Activated CD4-positive, alpha-beta memory T cell treated with anti-CD3 and anti-CD28 coated beads, Interleukin-2, amount 10 ng/mL, durations not matched to agents 7 days and 5 days (primary cell): ENCODE measurements at places on chromosomes 16 and 17.

DNA sequence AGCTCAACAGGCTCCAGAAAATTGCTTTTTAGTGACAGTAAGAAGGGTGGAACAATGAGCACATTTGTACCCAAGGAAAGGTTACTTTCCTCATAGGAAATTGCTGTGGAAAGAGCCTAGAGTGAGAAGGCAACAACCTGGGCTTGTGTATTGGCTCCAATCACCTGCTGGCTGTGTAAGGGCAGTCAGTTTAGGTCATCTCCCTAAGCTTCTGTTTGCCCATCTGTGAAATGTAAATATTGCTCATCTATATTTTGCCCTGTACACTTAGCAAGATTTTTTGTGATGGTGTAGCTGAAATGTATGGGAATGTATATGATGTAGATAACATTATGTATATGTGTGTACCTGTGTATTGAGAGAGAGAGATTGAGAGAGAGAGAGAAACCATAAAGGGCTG, 225.2 kb upstream of the MPHOSPH6 start:
- no peak for DNase-seq

DNA sequence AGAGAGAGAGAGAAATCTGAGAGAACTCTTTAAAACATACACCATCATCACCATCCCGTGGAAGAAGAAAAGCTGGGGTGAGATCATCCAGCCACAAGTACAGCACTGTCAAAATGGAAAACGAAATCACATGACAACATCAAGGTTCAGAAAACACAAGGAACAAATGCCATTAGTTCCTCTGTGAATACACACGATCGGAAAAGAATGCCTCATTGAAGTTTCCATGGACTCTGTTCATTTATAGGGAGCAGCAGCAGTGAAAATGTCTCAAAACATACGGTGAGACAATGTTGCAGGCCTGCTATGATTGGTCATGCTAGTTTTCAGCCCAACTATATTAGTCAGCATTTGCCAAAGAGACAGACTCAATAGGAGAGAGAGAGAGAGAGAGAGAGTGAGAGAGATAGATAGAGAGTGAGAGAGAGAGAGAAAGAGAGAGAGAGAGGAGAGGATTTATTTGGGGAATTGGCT, 4.4 kb downstream of the CFAP97D1 start:
- no peak for DNase-seq

DNA sequence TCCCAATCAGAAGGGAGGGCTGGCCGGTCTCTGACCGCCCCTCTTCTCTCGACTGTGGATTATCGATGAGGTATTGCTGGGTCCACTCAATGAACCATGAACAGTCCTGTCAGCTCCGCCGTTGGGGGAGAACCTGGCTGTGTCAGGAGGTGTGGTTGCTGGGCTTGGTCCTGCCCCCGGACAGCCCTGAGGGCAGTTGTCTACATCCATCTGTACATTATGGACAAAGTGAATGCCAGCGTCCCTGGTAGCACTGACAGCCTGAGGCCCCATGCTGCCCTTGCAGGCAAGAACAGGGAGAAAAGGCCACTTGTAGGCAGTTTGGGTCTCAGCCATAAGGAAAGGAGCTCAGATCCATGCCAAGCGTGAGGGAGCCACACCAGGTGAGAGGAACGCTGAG, 38.9 kb downstream of the ST3GAL2 start:
- no peak for DNase-seq

DNA sequence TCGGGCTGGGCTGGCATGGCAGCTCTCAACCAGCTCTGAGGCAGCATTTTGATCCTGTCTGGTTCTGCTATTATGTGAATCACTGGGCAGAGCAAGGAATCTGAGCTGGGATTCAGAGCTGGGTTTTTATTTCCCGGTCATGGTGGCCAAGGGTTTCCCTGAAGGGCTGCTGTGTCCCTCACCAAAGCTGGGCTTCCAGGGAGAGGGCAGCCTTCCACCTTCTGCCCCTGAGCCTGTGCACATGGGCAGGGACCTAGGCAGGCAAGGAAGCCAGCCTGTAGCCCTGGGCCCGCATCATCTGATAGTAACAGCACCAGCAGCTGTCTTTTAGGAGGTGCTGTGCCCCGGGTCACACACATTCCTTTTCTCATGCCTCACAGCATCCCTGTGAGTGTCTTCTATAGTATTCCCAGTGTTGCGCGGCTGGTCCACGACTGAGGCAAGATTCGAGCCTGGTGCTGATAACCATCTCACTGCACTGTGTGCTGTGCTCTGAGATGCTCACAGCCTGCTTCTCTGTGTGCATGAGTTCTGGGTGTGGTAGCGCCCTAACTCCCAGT, 85.3 kb upstream of the PLCG2 start:
- no peak for DNase-seq

DNA sequence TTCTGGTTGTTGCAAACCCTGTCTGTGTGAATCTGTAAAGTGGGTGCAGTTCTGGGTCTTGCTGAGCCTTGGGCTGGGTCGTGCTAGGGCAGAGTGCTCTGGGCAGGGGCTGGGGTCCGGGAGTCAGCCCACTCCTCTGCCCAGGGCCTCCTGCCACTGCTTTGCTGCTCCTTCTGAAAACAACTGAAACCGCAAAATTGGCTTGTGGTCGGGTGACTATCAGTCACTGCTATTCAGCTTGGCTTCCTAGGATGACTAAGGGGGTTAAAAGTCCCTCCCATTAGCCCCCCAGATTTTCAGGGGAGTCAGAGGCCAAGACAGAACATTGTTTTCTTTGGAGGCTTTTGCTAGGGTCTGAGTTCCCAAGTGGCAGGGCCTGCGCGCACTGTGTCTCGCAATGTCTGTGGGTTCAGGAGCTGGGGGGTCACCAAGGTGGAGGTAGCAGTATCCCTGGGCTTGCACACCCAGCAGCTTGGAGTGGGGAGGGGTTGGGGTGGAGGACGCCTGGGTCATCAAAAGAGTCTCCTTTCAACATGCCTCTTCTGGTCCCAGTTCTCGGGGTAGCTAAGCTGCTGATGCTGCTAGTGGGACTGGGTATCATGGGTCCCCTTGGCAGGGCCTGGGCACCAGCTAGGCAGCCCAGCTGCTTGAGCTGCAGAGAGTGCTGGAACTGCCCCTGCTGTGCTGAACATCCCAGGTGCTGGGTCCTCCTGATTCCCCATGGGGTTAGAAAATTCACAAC, 13.5 kb upstream of the TBX21 start:
- peak; percentile 86 for DNase-seq

DNA sequence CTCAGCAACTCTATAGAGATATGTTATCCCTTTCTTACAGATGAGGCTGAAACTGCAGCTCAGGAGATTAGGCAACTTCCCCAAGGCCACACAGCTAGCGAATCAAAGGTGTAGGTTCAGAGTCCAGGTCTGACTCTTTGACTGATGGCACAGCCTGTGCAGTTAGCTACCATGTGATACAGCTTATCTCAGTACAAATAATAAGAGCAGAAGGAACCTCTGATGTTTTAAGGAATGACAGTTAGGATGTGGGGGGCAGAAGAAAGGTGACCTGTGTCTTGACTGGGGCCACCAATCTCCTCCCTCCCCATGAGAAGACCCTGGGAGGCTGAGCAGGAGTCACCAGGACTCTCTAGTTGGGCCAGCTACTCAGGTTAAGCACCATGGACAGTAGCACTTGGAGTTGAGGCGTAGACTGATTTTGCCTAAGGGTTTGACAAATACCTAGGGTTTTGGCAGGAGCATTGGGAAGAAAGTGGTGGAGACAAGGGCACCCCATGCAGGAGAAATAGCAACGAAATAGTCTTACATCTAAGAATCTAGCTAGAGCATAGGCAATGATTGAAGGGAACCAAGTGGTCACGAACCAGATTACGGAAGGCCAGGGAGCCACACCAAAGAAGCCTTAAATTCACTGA, 22.8 kb upstream of the ACSM2B start:
- no peak for DNase-seq

GRCh38 chr17:44191941-44192496, 5.2 kb downstream of the TMUB2 start:
- no peak for DNase-seq

DNA sequence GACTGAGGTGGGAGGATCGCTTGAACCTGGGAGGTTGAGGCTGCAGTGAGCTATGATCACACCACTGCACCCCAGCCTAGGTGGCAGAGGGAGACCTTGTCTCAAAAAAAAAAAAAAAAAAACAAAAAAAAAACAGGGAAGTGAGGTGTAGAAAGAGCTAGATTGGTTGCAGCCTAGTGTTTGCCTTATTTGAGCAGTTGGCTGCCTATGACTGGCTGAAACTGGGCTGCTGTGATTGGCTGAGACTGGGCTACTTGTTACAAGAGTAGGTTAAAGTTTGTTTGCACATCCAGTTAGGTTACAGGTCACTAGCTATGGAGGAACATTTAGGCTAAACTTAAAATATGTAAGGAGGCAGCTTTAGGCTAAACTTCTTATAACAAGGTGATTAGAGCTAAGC, 5.7 kb downstream of the DHRS7B start:
- DNase-seq: no peak

DNA sequence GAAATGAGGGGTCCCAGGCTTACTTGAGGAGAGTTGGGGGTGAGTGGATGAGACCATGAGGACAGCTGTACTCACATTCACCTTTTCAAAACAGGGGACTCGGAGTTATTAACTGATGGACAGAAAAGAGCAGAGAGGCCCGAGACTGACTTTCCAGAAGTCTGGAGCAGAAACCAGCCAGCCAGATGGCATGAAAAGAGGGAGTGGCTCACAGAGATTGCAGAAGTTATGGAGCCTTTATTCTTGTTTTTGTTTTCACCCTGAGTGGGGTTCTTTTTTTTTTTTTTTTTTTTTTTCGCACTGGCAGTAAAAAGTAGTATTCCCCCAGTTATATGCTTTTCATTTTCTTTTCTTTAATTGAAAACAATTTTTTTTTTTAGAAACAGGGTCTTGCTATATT, 18.9 kb downstream of the TVP23A start:
- DNase-seq: no peak

GRCh38 chr17:8060274-8060673, 21.4 kb downstream of the ALOX15B start:
- DNase-seq: peak; percentile 61

DNA sequence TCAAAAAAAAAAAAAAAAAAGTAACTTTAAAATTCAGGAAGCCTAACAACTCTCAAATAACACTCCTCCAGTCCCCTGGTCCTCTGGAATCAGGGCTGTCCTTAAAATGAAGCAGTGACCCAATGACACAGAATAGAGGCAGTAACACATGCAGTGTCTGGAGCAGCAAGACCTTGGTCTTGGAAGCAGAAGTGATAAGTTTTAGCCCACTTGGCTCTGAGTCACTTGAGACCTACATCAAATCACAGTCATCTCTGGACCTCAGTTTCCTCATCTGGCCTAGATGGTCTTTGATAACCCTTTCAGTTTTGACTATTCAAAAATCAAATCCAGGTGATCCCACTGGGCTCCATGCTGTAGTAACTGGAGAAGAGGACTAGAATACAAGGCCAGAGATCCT, 39.0 kb downstream of the LYRM1 start:
- no peak for DNase-seq
